ENCODE measurements at places on chromosomes 3 and 15.
A peak's percentile ranks its signal among the peaks of the same experiment; 100 is the strongest.

- DNase-seq = no peak
Observed at GRCh38 chr3:139653582-139653981, 24.2 kb downstream of the NMNAT3 start.

GRCh38 chr3:43055806-43056770 lies 49.8 kb downstream of the POMGNT2 start:
- DNase-seq = no peak

- DNase-seq = no peak
Observed at GRCh38 chr15:33055962-33056361, 138.6 kb downstream of the FMN1 start.

DNA sequence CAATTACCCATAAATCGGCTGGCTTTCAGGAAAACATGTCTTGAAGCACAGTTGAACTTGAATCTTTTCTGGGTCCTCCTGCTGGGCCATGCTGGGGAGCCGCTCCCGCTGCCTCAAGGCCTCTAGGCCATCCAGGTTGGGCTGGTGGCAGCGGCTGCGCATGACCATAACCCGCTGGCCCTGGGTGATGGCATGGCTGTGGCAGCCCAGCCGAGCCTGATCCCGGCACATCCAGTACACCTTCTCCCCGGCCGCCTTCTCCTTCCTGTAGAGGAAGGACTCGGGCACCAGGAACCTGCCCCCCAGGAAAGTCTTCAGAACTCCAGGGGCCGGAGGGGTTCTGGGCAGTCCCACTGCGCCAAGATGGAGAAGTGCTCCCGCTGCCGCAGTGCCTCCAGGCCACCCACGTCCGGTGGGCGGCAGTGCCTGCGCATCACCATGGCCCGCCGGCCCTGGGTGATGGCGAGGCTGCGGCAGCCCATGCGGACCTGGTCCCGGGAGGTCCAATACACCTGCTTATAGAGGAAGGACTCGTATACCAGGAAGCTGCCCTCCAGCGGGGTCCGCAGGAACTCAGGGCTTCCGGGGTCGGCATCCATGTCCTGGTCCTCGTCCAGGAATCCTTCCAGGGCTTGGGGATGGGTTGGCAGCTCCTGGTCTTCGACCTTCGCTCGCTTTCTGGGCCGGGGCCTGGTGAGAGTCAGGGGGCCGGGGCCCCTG lies 84.3 kb upstream of the FXR1 start:
- no peak for DNase-seq

GRCh38 chr3:39423436-39423970 lies 17.0 kb downstream of the RPSA start:
- no peak for DNase-seq

GRCh38 chr15:90364251-90364650 lies 12.2 kb downstream of the ZNF774 start:
- DNase-seq = peak; percentile 90

GRCh38 chr3:164460851-164461250 lies 617.4 kb downstream of the SI start:
- DNase-seq = peak; percentile 21

GRCh38 chr3:32303399-32303747 lies 64.9 kb downstream of the CMTM8 start:
- DNase-seq = no peak

DNA sequence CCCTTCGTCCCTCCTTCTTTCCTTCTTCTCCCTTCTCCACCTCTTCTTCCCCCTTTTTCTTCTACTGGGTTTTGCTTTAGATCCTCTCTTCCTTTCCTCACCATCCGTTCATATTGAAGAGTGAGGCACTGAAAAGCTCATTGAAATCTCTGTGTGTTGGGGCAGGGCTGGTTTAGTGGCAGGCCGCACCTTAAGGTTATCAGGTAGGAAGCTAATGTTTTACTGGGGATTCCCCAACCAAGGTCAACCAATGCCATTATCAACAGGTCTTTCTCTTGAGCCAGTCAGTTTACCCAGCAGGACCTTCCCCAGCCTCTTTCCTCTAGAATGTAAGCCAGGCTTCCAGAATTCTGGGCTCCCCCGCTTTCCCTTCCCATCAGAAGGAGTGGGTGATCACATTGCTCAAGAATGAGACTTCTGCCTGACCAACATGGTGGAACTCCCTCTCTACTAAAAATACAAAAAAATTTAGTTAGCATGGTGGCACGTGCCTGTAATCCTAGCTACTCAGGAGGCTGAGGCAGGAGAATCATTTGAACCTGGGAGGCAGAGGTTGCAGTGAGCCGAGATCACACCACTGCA lies 11.5 kb upstream of the VPS8 start:
- no peak for DNase-seq

GRCh38 chr3:143824735-143825385 lies 23.4 kb downstream of the SLC9A9 start:
- no peak for DNase-seq

DNA sequence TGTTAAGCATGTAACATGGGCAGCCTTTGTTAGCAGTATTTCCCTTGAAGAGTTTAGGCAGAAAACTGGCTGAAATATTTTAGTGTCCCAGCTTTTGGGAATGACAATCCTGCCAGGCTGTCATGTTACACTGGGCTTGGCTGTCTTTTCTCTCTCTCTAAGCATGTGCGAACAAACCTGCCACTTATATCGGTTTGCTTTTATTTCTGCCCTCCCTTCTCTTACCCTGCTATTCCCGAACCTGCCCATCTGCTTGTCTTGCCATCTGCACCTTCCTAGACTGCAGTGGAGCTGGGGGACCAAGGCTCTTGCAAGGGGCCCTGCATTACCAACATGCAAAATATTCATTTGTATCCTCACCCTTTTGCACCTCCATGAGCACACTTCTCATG lies 339.6 kb downstream of the EPHB1 start:
- no peak for DNase-seq

DNA sequence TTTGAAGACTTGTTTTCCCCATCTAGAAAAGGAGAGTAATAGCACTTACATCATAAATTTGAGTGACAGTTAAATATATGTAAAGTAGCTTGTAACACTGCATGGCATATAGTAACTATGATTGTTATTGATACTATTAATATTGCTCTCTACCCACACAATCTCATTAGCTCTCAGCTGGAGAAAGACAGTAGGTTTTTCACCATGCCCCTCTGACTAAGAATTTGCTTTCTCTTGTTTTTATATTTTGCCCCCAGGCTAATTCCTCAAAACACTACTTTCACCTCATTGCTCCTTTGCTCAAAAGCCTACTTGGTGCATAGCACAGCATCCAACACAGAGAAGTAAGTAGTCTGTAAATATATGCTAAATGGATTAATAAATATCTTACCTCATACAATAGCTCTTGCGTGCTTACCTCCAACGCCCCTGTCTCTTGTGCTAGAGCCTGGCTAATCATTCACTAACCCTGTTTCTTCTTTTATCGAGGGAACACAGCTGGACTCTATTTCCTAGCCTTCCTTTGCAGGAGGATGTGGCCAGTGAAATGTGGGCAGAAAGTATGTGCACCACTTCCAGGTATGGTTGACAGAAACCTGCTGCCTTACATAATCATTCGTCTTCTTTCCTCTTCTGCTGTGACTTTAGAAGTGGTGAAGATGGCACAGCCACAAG lies 190.0 kb downstream of the PLCH1 start:
- no peak for DNase-seq

DNA sequence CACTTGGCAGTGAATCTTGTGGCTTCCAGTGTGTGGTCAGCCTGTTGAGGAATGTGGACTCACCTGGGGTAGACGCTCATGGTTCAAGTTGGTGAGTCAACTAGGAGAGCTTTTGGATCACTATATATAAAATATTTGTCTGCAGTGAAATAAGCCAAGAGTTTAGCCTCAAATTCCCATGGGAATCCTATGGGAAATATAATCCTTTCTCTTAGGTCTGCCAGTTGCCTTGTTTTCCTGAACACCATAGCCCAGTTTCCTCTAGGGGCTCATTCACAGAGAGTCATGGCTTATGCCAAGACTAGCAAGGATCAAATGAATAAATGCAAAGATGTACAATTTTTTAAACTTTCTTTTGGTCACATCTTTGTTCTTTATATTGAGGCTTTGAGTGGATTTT lies 100.1 kb upstream of the NPHP3 start:
- DNase-seq = no peak

DNA sequence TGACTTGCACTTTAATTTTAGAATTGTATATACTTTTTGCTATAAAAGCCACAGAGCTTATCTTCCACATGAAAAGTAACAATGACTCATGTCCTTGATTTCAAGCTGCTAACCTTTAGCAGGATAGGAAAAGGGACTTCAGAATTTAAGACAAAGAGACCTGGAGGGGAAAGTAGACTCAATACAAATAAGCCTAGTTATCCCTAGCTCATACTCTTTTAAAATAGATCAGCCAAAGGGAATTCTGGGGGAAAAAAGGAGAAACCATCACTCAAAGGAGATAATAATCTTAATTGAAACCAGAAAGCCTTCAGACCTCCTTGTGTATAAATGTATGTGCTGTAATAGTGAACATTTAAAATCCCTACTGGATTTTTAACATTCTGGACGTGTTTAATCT lies 930.3 kb downstream of the NTRK3 start:
- peak; percentile 54 for DNase-seq

- no peak for DNase-seq
Observed at GRCh38 chr15:52104532-52105004, 8.0 kb downstream of the BCL2L10 start.

- no peak for DNase-seq
Observed at GRCh38 chr3:131535131-131535530, 32.4 kb upstream of the MRPL3 start.

GRCh38 chr3:38136393-38136776 lies 542 bp downstream of the ACAA1 start:
- no peak for DNase-seq

DNA sequence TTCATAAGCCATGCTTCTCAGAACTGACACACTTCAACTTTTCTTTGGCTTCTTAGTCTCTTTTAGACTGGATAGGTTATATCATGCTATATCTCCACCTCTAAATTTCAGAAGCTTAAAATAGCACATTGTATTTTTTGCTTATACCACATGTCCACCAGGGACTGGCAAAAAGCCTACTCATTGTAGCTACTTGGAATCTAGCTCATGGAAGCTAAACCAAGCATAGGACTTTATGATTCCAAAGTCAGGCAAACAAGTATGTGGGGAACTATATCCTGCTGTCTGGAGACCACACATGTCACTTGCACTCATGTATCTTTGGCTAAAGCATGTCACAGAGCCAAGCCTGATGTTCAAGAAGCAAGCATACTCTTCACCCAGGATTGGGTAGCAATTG lies 245.0 kb upstream of the RASGRP1 start:
- no peak for DNase-seq

- DNase-seq = no peak
Observed at GRCh38 chr3:172106989-172107388, 67.6 kb downstream of the FNDC3B start.
